ENCODE measurements at places on chromosomes 5 and 9. TPM values are rescaled to one million over a fixed set of nuclear protein-coding genes. Genes with fewer than 3 reads are reported as not detected.

GRCh38 chr9:69471433-69471832 lies 146.4 kb downstream of the ENTREP1 start:
- DNase-seq, result no peak

DNA sequence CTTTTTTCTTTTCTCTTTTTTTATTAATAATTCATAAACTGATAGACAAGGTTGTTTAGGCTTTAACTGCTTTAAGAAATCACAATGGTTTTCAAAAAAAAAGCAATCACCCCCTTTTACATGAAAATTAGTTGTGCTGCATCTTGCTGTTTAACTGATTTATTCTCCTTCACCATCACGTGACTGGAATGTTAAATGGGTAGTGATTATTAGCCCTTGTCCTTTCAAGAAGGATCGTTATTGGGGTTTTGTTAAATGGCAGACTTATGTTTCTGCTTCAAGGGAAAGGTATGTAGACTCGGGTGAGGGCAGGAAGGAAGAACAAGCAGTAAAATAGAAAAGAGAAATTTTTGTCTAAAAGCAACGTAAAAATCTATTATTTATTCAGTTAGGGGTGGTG lies 175.6 kb upstream of the TLE4 start:
- DNase-seq, result no peak

- DNase-seq, result no peak
Measured at GRCh38 chr5:77663090-77663863, 24.8 kb upstream of the OTP start.

Gene TLR4
- 10.8 TPM for total RNA-seq

Gene SMIM33
- not detected for total RNA-seq

Gene SLC46A2
- total RNA-seq, result not detected
